ENCODE measurements at places on chromosomes 16 and 17.

- DNase-seq: no peak
These were observed 17.1 kb downstream of the CDH5 start for GRCh38 chr16:66383551-66383950.

- DNase-seq: no peak
These were observed 1461.2 kb upstream of the CDH8 start for GRCh38 chr16:63497408-63497807.

DNA sequence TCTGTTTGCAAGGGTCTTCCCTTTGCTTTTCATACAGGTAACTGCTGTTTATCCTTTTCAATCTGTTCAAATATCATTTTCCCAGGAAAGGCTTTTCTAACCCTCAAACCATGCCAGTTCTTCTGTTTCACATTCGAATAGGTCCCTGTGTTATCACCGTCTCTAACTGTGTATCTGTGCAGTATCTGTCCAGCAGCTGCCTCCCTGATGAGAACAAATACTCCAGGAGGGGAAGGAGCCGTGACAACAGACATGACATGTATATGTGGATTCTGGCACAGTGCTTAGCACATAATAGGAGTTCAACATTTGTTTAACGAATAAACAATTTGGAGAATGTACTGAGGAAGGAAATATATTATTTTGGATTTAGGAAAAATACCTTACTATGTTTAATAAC, 95.7 kb downstream of the STX8 start:
- no peak for DNase-seq

- no peak for DNase-seq
These were observed 16.1 kb downstream of the TEKT5 start for GRCh38 chr16:10678655-10679054.

GRCh38 chr16:31322500-31322899, 32.5 kb upstream of the ITGAX start:
- DNase-seq: no peak

DNA sequence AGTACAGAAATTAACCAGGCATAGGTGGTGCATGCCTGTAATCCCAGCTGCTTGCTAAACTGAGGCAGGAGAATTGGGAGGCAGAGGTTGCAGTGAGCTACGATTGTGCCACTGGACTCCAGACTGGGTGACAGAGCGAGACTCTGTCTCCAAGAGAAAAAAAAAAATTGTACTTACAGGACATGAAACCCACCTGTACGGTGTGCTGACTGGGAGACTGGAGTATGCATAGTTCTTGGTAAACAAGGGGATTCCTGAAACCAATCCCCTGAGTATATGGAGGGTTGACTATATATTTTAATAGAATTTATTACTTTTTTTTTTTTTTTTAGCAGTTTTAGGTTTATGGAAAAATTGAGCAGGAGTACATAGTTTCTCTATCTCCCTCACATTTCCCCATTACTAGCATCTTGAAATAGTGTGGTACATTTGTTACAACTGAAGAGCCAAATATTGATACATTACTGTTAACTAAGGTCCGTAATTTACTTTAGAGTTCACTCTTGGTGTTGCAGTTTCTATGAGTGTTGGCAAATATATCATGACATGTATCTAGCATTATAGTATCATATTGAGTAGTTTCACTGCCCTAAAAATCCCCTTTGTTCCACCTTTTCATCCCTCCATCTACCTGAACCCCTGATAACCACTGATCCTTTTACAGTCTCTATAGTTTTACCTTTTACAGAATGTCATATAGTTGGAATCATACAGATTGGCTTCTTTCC, 19.3 kb downstream of the TENT4B start:
- DNase-seq: no peak

DNA sequence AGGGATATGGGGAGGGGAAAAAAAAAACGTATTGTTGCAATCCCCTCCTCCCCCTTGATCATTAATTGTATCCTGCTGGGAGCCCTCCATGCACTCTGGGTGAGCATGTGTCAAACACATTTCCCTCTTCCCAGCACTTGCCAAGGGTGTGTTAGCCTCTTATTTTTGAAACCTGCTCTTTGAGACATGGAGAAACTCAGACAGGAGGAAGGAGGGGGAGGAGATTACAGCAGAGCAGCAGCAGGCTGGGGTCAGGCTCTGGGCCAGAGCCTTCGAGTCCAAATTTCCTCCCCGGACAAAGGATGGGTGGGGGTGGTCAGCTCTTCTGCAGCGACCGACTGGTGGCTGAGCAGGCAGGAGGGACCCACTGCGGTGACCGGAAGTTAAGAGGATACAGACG, 64.7 kb downstream of the SOX9 start:
- DNase-seq: no peak

- peak; percentile 78 for DNase-seq
These were observed 2.5 kb upstream of the LASP1 start for GRCh38 chr17:38867179-38867967.

DNA sequence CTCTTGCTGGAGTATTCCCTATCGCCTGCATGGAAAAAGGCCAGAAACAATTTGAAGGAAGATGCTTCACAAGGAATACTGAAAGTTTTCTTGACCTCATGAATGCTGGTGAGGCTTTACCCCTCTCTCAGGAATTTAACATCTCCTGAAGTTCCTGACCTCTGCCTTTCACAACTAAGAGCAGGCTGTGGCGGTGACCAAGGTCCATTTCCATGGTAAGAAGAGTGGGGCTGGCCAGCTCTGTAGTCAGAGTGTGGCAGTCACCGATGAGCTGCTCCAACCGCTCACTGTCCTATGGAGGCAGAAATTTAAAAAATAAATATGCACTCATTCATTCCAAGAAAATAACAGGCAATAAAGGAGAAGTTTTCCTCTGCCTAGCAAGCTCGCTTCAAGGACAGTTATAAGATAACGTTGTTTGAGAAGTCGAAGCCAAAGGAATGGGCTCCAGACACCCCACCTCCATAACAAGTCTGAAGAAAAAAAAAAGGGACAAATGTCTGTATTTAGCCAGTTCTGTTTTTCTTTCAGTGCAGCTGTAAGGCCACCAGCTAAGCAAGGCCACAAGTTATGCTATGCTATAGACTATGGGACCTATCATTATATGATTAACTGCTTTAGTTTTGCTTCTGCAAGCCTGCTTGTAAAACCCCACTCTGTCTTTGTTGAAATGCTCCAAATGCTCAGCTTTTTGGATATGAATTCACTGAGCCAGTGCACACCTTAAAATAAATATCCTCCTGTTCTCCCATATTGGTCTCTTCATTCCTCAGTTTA, 6.0 kb upstream of the CCL4L2 start:
- no peak for DNase-seq

GRCh38 chr17:7888184-7888920, at the start of gene CHD3:
CHD3 (plus strand) TSS chr17:7888789; CDS start chr17:7889001, 212 bp downstream.
- DNase-seq: no peak

DNA sequence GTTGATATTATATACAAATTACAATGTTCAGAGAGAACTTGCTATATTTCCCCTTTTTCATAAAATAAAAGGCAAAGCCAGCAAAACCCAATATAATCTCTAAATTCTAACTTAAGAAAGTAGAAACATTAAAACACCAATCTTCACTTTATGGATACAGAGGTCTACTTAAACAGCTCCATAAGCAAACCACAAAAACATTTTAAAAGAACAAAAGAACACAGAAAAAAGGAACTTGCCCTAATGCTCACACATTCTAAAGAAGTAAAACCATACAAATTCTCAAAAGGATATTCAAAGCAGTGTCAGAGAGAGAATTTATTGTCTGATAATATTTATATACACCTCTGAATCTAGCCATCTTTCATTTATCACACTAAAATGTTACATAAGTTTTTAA, 606 bp downstream of the ABCA10 start:
- no peak for DNase-seq

DNA sequence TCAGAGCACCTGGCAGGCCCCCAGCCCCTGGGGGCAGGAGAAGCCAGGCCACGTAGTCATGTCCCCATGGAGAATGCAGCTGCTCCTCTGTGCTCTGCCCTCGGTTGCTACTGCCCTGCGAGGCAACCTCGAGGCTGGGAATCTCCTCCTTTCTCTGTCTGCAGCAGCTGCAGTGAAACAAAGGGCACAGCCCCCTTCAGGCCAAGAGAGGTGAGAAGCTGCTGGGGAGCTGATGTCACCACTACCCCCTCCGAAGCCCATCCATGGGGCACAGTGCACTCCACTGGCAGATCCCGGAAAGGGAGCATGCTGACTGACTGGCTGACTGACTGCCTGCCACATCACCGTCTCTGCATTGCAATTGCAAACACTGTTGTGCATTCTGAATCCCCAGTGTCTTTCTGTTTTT, 103.7 kb downstream of the GRIN2A start:
- DNase-seq: no peak

- DNase-seq: no peak
These were observed 32.6 kb upstream of the ERN1 start for GRCh38 chr17:64162554-64162953.

DNA sequence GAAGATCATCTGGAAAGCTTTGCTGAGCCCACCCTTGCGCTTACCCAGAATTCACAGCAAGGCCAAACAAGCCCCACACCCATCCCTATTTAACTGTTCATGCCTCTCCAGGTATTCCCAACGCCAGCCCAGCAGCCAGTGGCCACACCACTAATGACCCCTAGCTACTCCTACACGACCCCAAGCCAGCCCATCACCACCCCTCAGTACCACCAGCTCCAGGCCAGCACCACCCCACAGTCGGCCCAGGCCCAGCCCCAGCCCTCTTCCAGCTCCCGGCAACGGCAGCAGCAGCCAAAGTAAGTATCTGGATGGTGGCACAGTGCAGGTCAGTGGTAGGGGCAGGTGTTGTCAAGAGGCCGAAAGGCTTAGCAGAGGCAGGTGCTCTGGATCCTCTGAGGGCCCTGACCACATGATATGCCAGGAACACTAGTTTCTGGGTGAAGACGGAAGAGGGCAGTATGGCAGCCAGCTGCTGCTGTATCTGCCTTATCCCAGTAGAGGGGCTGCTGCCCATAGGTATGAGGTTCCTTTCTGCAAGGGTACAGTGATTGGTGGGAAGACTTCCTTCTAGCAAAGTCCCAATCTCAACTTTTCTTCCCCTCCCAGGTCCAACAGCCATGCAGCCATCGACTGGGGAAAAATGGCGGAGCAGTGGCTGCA, 10.7 kb downstream of the PROCA1 start:
- no peak for DNase-seq

DNA sequence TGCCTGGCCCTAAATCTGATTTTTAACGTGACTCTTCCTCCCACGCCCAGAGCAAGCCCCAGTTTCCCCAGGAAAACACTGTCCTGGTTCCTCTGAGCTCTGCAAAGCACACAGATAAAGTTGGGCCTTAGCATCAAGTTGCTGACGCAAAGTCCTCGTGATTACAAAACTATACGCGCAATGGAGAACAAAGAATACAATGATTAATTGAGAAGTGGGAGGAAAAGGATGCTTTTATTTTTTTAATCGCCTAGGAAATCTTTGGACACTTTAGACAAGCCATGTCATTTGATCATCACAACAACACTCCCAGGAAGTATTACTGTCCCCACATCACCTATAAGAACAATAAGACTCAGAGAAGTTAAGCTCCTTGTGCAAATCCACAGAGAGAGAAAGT, 30.5 kb upstream of the CES5A start:
- DNase-seq: no peak

DNA sequence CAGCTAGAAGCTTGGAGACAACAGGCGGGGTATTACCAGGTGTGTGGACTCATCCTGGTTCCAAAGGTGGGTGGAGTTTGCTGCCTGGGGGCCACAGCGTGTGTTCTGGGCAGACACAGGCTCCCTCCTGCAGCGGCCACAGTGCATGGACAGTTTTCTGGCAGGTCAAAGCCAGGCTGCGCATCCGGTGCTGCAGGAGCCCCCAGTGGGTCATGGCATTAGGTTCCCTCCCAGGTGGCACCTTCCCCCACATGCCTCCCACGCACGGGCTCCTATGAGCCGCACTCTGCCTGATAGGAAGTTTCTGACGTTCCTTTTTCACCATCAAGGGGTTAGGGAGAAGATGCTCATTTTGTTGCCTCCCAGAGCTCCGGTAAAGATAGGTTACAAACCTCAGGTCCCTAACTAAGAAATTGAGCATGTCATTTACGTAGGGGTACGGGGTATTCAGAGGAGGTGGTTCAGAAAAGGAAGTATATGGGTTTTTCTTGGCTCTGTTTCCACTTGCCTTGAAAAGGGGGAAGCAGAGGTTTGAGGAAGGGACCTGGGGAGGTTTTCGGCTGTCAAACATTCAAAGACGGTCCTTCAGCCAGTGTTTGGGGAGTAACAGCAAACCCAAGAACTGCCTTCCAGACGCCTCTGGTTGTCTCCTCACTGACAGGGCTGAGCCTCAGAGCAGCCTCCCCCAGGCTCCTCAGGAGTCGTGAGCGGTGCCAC, 32.7 kb upstream of the NAT9 start:
- DNase-seq: no peak

DNA sequence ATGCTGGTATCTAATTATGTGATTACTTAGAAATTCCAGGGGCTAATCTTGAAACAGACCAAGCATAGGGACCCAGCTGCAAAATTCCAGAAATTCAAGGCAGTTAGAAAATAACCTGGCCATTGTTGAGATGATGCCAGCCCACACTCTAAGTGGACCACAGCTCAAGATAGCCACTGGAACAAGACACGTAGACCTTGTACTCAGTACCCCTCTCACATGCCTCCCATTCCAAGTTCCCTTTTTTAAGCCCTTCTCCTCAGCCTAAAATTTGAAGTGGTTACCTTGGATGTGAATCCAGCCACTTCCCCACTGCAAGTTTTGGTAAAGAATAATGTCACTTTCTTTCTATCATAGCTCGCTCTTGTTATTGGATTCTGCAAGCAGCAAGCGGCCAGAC, 4.1 kb upstream of the ZNF19 start:
- DNase-seq: no peak

DNA sequence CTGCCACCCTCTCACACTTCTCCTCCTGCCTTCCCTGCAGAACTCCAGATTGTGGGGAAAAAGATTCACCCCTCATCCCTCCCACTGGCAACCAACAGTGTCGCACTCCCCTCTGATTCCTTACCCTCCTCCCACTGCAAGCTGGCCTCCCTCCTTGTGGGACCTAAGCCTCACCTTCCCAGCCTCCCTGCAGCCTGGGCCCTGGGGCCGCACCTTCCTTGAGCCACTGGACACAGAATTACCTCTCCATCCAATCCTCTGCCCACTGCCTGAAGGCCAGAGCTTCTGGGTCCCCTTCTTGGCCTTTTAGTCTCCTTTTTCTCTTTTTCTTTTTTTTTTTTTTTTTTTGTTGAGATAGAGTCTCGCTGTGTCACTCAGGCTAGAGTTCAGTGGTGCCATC, 33.9 kb downstream of the NGFR start:
- no peak for DNase-seq

GRCh38 chr17:52606098-52606497, 447.6 kb upstream of the CA10 start:
- peak; percentile 8 for DNase-seq

GRCh38 chr17:34163646-34164045, 91.4 kb upstream of the CCL2 start:
- DNase-seq: peak; percentile 31

DNA sequence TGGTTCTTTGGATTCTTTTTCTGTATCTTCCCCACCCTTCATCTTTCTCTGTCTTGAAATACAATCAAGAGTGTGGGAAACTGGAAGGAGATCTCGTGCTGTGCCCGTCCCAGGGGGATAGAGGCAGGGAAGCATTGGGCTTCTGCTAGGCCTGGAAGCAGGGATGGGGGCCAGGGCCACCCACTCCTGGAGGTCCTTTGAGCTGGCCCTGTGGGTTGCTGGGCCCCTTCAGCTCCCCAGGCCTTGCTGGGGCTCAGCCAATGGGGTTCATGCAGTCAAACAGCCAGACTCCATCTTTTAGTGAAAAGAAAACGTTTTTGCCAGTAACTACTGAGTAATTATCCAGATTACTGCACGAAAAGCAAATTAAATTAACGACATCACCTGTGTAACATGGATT, 67.8 kb downstream of the CCDC182 start:
- no peak for DNase-seq

Data from fibroblast of mammary gland (primary cell).